Ammon's horn (tissue), 1 donor: ENCODE measurements at places on chromosomes 16 and 17.

DNA sequence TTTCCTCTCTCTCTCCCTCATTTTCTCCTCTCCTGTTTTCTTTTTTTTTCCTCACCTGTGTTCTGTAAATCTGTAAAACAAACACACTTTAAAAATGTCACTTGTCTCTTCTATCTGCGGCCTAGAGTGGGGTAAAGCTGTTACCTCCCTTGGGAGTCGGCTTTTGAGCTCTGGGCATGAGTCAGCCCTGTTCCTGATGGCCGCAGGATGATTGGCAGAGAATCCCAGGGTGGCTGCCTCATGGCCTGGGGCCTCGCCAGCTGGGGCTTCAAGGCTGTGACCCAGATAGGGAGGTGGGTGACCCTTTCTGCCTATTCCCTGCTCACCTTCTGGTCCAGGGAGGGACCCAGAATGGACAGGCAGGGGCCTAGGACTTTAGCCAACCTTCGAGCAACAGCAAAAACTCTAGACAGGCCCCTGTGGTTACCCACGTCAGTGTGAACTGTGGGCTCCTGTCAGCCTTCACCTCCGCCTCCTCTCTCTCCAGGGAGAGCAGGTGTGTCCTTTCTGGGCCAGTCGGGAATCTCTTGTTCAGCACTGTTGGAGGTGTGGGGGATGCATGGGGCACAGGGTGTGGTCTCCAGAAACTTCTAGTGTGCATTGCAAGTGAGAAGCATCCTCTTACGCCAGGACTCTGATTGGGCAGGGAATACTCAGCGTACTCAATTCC is 87.4 kb downstream of the RAP1GAP2 start:
- no peak for DNase-seq

DNA sequence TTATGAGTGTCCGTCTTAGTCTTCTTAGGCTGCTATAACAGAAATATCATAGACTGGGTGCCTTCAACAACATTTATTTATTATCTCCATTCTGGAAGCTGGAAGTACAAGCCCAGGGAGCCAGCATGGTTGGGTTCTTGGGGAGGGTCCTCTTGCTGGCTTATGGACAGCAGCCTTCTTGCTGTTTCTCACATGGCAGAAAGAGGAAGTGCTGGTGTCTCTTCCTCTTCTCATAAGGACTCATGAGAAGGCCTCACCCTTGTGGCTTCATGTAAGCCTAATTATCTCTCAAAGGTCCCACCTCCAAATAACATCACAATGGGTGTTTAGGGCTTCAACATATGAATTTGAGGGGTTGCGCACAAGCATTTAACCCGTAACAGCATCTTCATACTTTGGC is 207.0 kb upstream of the COX10 start:
- DNase-seq, result peak; percentile 27

- DNase-seq, result peak; percentile 35
Observed at GRCh38 chr17:72661116-72661944, 431.2 kb downstream of the SLC39A11 start.

DNA sequence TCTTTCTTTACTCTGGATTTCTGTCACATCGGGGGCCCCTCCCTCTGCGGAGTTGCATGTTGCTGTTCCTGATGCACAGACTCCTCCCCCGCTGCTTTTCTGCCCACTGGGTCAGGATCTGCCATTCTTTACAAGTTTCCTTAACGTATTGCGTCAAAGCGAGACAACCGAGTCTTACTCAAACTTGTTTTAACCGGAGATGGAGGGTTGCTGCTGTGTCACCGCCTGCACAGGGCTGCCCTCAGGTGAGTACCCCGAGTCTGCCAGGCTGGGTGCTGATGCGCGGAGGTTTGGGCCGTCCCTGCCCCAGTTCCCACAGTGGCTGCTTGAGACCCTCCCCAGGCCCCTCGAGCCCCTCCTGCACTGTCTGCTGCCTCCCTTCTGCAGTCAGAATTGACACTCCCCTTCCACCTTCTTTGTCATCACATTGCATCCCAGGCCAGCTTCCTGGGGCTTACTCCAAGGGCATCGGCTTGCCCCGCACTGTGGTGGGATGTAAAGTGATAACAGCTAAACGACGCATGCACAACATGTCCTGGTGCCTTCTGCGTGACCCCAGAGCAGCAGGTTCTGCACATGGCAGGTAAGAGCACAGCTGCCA is 19.3 kb downstream of the CARHSP1 start:
- DNase-seq, result no peak

DNA sequence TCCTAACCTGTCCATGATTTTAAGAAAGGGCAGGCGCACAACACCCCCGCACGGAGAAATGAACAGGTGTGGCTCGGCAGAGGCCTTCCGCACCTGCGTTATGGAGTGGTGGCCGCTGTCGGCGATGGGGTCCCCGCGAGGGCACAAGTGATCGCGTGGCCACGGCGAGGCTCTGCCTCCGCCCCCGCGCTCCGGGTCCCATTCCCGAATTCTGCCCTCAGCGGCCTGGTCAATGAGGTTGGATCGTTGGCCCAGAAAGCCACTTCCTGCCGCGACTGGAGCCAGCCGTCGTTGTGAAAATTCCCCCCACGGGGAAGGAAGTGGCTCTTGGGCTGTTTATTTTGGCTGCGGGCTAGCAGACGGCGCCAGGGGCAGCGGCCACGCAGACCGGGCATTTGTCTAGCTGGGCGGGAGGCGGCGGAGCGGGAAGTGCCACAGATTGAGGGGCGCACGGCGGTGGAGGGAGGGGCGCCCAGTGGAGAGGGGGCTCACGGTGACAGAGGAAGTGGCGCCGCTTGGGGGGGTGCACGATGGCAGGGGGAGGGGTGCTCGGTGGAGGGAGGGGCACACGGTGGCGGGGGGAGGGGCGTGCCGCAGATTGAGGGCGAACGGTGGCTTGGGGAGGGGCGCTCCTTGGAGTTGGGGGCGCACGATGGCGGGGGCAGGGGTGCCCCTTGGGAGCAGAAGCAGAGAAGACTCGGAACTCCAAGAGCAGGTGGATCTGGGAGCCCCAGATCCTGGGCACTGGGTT is 25.0 kb downstream of the MRC2 start:
- peak; percentile 58 for DNase-seq

- DNase-seq, result no peak
Observed at GRCh38 chr16:83746611-83747010, 61.2 kb upstream of the HSBP1 start.

GRCh38 chr17:7220593-7221277 is 997 bp downstream of the ACADVL start:
- no peak for DNase-seq
